B cell (primary cell): ENCODE measurements at places on chromosomes 7 and 10. TPM values are rescaled to one million over a fixed set of nuclear protein-coding genes. Genes with fewer than 3 reads are reported as not detected.
A peak's percentile ranks its signal among the peaks of the same experiment; 100 is the strongest.

CFAP69 gene
- polyA plus RNA-seq: 0.10 TPM in 1 of 2 replicates, not detected in the other

MOGAT3 gene
- not detected in 2 replicates for polyA plus RNA-seq

EVX1 gene
- not detected in 2 replicates for polyA plus RNA-seq

SVIL gene
- 0.40 and 0.88 TPM in 2 replicates for polyA plus RNA-seq

FAM20C gene
- 0.39 and 0.81 TPM in 2 replicates for polyA plus RNA-seq

SPDYE6 gene
- not detected in 2 replicates for polyA plus RNA-seq

ZNF775 gene
- 3.7 and 4.2 TPM in 2 replicates for polyA plus RNA-seq

FOXI2 gene
- polyA plus RNA-seq: not detected in 2 replicates

MLXIPL gene
- not detected in 2 replicates for polyA plus RNA-seq

PLXDC2 gene
- polyA plus RNA-seq: 0.07 and 0.17 TPM in 2 replicates

DNA sequence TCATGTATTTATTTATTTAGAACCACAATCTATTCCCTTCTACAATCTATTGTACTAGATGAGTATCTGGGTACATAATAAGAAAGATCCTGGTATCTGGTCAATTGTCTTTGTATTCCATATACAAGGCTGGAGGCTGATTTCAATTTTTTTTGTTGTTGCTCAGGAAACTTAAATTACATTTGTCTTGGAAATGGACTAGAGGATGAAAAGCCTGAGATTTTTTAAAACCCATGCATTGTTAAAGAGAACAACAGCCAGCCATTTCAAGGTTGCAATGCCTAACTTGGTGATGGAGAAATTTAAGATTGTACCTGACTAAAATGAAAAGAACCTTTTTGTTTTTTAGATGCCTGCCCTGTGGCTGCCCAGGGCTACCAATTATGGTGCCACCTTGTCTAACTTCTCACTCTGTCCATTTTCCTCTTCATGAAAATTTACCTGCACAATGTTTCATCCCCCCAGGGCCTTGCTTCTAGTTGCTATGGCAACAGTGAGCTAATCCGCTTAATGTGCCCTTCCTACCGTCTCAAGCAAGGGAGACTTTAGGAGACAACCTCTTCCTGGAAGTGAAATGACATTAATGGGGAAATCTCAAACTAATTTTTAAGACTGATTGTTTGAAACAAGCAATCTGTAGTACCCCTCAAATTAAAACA is 203.7 kb upstream of the PHYHIPL start:
- H3K4me1 ChIP-seq: no peaks in the 10 kb centered on the region
- peaks cover 3% of the 10 kb centered on the region for H3K27me3 ChIP-seq
- no peak for DNase-seq
- no peak overlapping the region for H3K27ac ChIP-seq
- no peak overlapping the region for H3K4me3 ChIP-seq

GRCh38 chr7:27703181-27703580 is 36.8 kb upstream of the TAX1BP1 start:
- H3K36me3 ChIP-seq: no peaks in the 10 kb centered on the region
- peaks cover 5% of the 10 kb centered on the region for H3K27me3 ChIP-seq
- no peak overlapping the region for H3K27ac ChIP-seq
- no peak overlapping the region for H3K4me3 ChIP-seq
- no peak for DNase-seq

- H3K36me3 ChIP-seq: no peaks in the 10 kb centered on the region
- no peak for DNase-seq
- H3K27me3 ChIP-seq: no peaks in the 10 kb centered on the region
Measured at GRCh38 chr7:47153576-47153975, 428.3 kb downstream of the TNS3 start.

DNA sequence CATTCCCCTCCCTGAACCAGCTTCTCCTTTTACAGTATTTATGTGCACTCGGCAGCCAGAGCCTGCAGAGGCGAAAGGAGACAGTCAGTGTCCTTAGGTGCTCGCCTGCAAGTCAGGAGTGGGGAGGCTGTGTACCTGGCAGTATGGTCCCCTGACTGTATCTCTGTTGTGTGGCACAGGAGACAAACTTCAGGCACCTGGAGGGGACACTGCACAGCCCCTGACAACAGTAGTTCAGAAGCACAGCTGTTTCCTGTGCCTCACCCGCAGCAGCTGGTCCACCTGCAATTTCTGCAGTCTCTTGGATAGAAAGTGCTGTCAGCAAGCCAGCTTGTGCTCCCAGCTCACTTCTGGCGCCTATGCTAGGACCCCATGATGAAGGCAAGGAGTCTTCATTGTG is 73.4 kb upstream of the LAMB4 start:
- no peak overlapping the region for H3K27ac ChIP-seq
- no peaks in the 10 kb centered on the region for H3K4me1 ChIP-seq
- H3K36me3 ChIP-seq: no peaks in the 10 kb centered on the region
- DNase-seq: no peak
- peaks cover 3% of the 10 kb centered on the region for H3K27me3 ChIP-seq

GRCh38 chr10:11535346-11535959 is 76.0 kb downstream of the USP6NL start:
- no peaks in the 10 kb centered on the region for H3K36me3 ChIP-seq
- peaks cover 63% of the 10 kb centered on the region for H3K4me1 ChIP-seq
- peak overlapping the region; percentile 55 for H3K27ac ChIP-seq
- peak; percentile 76 for DNase-seq
- H3K27me3 ChIP-seq: no peaks in the 10 kb centered on the region

DNA sequence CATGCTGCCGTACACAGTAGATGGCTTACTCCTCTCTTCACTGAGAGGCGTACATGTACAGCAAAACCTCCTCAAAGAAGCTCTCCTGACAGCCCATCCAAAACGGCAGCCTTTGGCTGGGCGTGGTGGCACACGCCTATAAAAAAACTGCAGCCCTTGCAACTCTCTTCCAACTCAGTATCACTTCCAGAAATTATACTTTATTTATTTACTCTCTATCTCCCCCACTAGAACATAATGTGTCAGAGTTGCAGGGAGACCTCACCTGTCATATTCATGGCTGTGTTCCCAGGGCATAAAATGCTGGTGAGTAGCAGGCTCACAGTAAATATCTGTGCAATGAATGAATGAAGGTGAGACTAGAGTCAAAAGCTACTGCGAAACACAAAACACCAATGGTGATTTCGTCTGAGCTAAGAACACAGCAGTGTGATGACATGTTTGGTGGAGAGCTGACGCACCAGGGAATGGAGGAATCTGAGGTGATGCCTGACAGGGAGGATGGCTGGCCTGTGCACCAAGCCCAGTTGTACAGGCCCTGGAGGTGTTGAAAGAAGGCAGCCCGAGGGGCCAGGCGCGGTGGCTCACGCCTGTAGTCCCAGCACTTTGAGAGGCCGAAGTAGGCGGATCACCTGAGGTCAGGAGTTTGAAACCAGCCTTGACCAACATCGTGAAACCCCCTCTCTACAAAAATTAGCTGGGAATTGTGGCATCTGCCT is 55.3 kb downstream of the COBL start:
- H3K27ac ChIP-seq: no peak overlapping the region
- no peaks in the 10 kb centered on the region for H3K27me3 ChIP-seq
- DNase-seq: no peak
- no peak overlapping the region for H3K4me3 ChIP-seq
- no peaks in the 10 kb centered on the region for H3K36me3 ChIP-seq

GRCh38 chr7:15559416-15559928 is 2.3 kb downstream of the AGMO start:
- H3K4me3 ChIP-seq: no peak overlapping the region
- no peak overlapping the region for H3K27ac ChIP-seq
- no peaks in the 10 kb centered on the region for H3K4me1 ChIP-seq
- DNase-seq: no peak

DNA sequence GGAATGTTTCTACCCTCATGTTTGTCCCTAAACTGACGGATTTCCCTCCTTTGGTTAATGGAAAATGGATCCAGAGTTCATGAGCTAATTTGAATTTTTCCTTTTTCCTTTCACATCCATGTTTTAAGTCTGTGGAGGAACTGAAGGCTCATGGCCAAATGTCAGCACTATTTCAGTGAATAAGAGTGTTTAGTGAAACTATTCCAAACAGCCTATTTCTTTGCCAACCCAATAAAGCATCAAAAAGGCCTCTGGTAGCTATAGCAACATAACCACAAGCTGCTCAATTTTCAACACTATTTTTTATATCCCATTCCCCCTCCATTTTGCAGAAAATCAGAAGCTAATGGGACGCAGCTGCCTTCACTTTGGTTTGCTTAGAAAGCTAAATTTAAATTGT is 1454.1 kb downstream of the GATA3 start:
- H3K27ac ChIP-seq: no peak overlapping the region
- H3K4me3 ChIP-seq: no peak overlapping the region
- no peaks in the 10 kb centered on the region for H3K4me1 ChIP-seq
- H3K36me3 ChIP-seq: no peaks in the 10 kb centered on the region

DNA sequence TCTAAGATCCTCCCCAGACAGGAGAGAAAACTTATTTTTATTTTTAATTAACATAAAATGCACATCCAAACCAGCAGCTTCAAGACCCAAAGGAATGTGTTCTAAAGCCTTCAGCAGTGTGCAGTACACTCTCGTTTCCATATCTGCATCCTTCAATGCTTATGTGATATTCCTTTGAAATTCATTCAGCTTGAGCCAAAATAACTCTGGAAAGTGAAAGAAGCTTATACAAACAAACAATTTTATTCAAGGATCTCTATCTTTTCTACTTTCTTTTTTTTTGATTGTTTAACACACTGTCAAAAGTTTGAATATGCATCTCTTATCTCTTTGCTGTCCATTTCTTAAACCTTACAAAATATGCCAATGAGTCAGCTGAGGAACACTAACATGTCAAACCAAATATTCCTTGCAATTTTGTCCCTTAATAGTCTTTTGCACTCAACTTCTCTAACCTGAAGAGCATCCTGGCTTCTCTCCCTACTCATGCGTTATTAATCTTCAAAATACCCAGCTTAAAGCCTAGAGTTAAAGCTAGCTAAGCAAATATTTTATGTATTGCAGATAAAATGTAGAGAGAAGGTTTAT is 124.3 kb downstream of the THSD7A start:
- H3K4me1 ChIP-seq: no peaks in the 10 kb centered on the region
- no peaks in the 10 kb centered on the region for H3K36me3 ChIP-seq
- DNase-seq: no peak
- H3K27ac ChIP-seq: no peak overlapping the region

DNA sequence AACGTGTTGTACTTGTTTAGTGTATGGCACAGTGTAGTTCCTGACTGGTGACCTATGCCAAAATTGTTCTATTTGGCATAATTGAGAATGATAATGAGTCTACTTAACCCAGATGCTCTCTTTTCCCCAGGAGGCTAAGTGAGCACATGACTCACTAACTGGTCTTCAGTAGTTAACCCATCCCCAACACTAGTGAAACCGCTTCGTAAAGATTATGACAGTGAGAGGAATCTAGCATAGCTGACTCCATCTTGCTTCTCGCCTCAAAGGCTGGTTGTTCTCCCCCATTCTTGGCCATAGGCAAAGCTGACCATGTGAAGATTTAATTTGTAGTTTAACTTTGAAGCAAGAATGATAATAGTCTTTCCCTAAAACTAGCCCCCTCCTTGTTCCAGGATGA is 47.2 kb downstream of the CDK1 start:
- no peaks in the 10 kb centered on the region for H3K36me3 ChIP-seq
- H3K4me3 ChIP-seq: no peak overlapping the region

- H3K36me3 ChIP-seq: peaks cover 2% of the 10 kb centered on the region
- no peak overlapping the region for H3K27ac ChIP-seq
- DNase-seq: no peak
- no peaks in the 10 kb centered on the region for H3K27me3 ChIP-seq
- no peak overlapping the region for H3K4me3 ChIP-seq
Measured at GRCh38 chr7:127954357-127954748, 76.9 kb downstream of the LRRC4 start.

GRCh38 chr7:44281811-44282600 is 43.4 kb downstream of the CAMK2B start:
- DNase-seq: no peak
- no peaks in the 10 kb centered on the region for H3K4me1 ChIP-seq
